ENCODE measurements at places on chromosomes 4 and X. TPM values are rescaled to one million over a fixed set of nuclear protein-coding genes. Genes with fewer than 3 reads are reported as not detected.

DNA sequence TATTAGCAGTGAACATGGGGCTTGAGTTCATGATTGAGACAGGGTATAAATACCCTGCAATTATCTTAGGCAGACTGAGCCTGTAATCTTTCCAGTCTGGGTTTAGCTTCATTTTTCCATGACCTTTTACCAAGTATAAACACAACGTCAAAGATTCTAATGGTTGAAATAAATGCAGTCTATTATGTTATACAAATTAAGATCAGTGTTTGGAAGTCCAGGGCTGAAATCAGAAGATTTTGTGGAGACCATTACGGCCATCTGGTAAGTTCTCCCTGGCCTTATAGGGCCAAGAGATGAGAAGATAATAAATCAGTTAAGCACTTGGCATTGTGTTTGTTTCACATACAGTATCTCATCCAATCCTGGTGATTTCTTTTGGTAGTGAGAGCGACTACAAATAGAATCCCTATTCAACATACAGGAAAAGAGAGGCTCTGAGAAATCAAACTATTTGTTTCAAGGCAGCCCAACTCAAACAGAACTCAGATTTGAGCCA, 425.8 kb downstream of the PACRGL start:
- DNase-seq, result no peak

- no peak for DNase-seq
Observed at GRCh38 chrX:151563449-151563848, at the start of gene PASD1. Gene PASD1 (plus strand): TSS chrX:151563675. CDS start chrX:151601554, 37,879 bp downstream.

DNA sequence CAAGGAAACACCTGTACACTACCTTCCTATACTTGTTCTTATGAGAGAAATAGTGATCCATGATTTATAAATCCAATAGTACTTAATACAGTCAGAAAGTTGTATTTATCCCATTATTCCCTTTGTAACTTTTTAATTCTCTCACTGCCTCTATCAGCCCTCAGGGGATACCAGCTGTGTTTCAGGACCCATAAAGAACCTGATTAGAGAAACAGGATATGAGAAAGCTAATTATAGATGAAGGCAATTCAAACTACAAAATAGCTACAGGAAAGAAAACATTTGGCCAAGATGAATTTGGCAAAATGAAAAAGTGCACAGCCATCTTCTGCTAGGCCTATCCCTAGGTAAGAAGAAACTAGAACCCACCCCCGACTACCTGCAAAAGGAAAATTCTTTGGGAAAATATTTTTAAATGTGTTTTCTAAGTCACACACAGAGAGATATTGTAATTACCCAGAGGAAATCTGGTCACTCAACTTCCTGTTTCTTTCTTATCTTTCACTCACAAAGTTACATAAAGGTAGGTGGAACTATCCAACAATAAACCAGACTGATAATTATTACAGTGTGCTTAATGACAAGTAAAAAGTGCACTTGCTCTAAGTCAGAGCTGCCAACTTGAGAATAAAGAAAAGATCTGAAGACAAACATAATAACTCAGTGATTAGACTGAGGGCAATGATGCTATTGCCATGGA, 836.5 kb upstream of the HTR2C start:
- DNase-seq, result no peak

Gene DDX53
- total RNA-seq, result not detected

Gene PPP1R2C
- total RNA-seq, result 5.4 TPM

- no peak for DNase-seq
Observed at GRCh38 chrX:30489323-30489722, 88.2 kb downstream of the TASL start.

- DNase-seq, result no peak
Observed at GRCh38 chr4:53900271-53900649, 164.1 kb downstream of the CHIC2 start.

DNA sequence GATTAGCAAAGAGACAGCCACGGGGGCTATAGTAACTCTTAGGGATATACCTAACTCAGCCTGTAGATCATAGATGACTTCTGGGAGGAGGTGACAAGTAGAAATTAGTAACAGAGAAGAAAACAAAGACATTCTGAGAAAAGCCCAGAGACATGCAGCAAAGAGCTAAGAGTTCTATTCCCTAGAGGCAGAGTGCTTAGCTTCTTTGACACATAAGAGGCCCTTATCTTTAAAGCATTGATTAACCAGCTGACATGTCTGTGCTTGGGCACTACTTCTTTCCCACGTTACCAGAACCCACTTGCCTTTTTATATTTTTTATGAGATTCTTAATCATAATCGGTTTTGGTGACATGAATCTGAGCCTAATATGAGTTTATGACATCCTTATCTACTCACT, 179.5 kb downstream of the GABRB1 start:
- no peak for DNase-seq

Gene P2RY8
- total RNA-seq, result 219 TPM
